Effector memory CD4-positive, alpha-beta T cell (primary cell): ENCODE measurements at places on chromosomes 16 and 17.

DNA sequence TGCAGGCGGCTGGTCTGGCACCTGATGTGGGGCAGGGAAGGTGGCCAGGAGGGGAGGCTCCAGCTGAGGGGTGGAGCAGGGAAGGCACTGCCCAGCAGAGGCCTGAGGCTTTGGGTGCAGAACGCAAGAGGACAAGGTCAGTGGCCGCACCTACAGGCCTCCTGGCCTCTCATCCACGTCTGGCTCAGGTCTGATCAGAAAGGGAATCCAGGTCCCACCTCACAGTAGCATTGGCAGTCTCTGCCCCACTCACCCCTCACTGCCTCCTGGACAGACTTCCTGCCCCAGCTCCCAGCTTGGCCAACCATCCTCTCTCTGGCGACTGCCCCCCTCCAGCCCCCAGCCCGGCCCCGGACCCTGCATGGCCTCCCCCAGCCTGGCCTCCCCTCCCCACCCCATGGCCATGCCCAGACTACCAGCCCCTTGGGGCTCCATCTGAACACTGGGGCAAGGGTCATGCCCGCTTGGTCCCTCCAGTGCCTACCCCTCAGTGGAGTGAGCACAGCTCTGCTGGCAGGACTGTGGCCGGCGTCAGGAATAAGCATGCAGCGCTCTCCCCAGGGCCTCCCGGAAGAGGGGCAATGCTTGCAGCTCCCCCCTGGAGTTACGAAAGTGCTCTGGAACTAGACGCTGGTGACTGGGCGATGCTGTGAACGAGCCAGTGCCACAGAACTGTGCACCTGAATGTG, 4.6 kb downstream of the UTS2R start:
- DNase-seq: no peak

DNA sequence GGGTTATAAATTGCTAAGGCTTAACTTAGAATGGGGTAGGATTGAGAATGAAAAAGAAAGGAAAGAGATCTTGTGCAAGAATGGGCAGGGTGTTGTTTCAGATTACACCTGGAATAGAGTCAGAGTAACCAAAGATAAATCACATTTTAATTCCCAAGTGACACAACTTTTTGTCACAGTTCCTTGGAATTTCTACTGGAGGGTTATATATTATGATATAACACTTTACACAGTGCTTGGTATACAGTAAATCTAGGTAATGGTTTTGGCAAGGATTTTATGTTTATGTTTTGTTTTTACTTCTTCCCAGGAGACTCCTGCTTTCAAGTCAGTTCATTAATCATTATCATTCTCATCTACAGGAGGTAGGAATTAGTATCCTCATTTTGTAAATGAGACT, 115.7 kb upstream of the KCNJ16 start:
- DNase-seq: no peak

- DNase-seq: no peak
These were observed 110.3 kb upstream of the RBL2 start for GRCh38 chr16:53323924-53324323.

DNA sequence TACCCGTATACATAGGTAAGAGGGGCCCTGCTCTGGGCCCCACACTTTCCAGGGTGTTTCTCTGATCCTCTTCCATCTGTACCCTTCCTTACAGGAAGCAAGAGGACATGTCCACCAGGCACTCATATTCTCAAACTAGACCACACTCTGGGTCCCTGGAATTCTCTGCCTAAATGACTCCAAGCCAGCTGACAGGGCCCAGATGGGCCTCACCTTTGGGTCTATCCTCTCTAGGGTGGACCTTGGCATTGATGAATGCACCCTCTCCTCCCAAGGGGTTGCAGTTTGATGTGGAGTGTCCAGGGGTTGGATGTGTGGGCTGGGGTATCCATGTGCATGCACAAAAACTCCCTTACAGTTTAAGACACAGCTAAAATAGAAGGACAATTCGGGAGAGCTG, 95.8 kb downstream of the ASIC2 start:
- no peak for DNase-seq

- DNase-seq: no peak
These were observed 32.3 kb upstream of the NUFIP2 start for GRCh38 chr17:29326023-29326813.

DNA sequence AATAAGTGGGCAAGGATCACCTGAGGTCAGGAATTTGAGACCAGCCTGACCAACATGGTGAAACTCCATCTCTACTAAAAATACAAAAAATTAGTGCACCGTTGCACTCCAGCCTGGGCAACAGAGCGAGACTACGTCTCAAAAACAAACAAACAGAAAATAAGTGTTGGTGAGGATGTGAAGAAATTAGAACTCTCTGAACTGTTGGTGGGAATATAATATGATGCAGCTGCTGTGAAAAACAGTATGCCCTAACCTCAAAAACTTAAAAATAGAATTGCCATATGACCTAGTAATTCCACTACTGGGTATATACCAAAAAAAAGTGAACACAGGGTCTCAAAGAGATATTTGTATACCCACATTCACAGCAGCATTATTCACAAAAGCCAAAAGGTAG, 26.1 kb downstream of the GLG1 start:
- no peak for DNase-seq

DNA sequence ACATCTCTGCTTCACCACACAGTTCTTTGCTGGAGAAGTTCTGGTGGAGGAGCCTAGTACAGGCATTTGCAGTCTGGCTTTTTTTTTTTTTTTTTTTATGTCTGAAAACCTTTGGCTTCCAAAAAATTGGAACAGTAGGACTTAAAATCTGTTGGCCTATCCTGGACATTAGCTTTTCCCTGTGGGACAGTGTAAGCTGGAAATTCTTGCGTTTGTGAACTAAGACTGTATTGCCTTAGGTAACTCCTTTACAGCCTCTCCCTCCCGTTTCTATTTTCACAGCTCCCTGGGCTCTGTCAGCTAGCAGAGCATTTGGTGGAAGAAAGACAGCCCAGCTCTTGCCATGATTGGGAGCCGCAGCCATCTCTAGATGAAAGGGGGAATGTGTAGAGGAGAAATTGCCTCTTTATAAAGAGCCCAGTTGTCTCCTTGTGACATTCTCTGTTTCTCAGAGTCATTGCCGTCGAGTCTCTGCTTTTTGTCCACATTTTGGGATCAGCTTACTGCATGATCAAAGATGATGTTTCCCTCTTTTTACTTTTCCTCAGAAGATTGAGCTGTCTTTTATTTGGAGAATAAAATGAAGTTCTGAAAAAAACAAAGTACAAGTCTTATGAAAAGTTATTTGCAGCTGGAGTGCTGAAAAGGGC, 227.5 kb downstream of the SPECC1 start:
- no peak for DNase-seq

- DNase-seq: peak; percentile 78
These were observed at the start of gene ACAP1 for GRCh38 chr17:7336240-7337175. Gene ACAP1, plus strand, starts transcription at chr17:7336529. Its CDS starts 206 bp downstream, at chr17:7336735.

- no peak for DNase-seq
These were observed 20.0 kb downstream of the ATP2A1 start for GRCh38 chr16:28898266-28898665.

- DNase-seq: no peak
These were observed 314.6 kb upstream of the C16orf82 start for GRCh38 chr16:26752166-26752565.

- no peak for DNase-seq
These were observed 34.1 kb downstream of the MEOX1 start for GRCh38 chr17:43627653-43628052.

- no peak for DNase-seq
These were observed 30.6 kb downstream of the IL21R start for GRCh38 chr16:27432558-27432957.

DNA sequence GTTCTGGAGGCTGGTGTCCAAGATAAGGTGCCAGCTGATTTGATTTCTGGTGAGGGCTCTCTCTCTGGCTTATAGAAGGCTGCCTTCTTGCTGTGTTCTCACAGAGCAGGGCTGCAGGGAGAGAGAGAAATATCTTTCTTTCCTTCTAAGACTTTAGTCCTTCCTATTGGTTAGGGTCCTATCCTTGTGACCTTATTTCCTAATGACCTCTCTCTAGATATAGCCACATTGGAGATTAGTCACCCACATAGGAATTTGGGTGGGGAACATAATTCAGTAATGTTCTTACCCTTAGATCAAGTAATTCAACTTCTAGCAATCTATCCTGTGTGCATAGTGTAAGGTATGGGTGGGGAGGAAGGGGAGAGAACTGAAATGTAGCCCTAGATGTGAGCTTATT, 18.0 kb upstream of the ABCA5 start:
- no peak for DNase-seq

- DNase-seq: no peak
These were observed 50.6 kb downstream of the MED13 start for GRCh38 chr17:62014526-62014925.

- DNase-seq: no peak
These were observed 791 bp upstream of the ZNF629 start for GRCh38 chr16:30787613-30788378.

GRCh38 chr16:51845586-51846305, 694.7 kb upstream of the SALL1 start:
- DNase-seq: no peak

DNA sequence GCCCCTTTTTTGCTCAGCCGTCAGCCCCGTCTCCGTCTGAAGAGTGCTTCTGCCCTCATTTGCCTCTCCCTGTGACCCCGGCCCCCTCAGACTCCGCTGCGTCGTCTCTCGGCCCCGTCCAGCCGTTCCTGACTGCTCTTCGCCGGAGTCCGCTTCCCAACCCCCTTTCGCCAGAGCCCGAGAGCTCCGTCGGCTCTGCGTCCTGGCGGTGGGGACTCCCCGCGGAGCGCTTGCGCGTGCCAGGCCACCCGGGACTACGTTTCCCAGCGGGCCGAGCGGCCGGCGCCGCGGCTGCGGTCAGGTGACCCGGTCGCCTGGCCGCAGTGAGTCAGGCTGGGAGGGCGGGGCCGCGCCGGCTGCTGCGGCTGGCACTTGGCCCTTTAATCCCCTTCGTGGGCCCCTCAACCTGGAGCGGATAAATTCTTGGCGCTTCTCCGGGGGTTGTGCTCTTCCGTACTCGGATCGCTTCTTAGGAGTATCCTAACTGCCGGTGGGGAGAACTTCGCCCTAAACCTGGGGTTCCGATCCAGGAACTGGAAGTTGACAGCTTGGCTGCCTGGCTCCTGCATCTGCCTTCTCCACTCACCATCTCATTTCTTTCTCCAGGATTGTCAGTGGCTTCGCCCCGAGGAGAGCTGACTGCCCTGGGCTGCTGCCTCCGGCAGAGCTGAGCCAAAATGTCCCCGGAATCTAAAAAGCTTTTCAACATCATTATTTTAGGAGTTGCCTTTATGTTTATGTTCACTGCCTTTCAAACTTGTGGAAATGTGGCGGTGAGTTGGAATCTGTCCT, at the start of gene MFSD11:
Gene MFSD11 (plus strand): TSS at position 444 of the 792 bp plus-strand sequence. CDS start 234 bp downstream, at position 678.
- DNase-seq: peak; percentile 90

GRCh38 chr16:89191033-89191900, 9.1 kb downstream of the SLC22A31 start:
- no peak for DNase-seq

DNA sequence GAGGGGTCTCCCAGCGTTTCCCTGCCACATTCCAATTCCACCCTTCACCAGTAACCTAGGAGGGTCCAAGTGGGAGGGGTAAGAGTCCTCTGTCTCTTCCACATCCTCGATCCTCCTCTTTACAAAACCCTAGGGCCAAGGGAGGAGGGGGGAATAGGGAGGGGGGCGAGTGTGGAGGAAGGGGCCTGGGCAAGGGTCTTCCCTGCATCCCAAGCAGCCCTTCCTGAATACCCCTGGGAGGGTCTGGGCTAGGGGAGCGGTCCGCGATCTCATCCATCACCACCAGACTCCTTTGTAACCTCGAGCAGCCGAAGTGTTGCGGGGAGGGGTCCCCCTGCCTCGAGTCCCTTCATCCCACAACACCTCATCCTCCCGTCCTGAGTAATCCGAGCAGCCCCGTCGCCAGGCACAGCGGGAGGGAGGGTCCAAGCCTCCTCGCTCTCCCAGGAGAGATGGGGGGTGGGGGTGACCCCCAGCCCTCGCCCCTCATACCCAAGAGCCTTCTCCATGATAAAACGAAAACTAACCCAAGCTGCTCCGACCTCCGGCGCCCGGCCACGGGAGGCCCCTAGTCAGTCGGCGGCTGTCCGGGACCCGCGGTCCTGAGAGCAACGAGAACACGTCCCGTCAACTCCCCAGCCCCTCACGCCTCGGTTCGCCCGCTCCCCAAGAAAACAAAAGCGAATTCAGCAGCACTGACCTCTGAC, 502 bp downstream of the SMPD3 start:
- DNase-seq: no peak

GRCh38 chr17:34365340-34365739, 2.3 kb upstream of the CCL1 start:
- DNase-seq: no peak

DNA sequence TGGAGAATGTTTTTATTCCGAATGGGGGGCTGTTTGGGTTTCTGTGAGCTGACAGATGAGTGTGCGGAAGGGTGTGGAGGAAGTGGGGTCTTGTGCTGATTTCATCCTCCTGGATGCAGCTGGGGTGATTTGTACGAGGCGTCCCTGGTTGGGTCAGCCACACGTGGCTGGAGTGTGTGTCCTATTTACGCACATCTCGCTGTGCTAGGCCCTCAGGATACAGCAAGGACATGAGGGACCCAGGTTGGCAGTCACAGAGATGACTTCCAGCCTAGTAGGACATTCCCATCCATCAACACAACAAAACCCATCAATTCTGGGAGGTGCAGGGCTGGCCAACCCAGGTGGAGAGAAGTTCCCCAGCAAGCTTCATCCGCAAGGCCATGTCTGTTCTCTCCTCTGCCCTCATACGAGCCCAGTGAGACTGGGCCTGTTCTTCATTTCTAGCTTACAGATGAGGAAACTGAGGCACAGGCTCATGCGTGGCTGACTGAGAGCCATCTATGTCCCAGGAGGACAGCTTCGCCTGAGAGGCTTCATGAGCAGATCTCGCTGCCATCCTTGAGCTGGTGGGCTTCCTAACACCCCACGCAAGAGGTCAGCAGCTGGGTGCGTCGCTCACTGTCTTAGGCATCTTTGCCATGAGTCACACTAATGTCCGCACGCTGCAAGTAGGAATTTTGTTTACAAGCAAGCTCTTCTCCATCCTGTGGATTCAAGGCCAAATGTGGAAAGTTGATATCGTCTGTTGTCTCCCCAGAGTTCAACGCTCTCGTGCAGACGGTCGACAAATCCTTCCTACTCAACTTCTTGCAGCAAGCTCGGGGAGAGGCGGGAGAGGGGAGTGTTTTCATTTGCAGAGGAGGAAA, 24.4 kb downstream of the IRF8 start:
- DNase-seq: no peak

GRCh38 chr17:77208217-77208808, 67.5 kb downstream of the SEC14L1 start:
- DNase-seq: no peak

GRCh38 chr17:48542698-48543106, 2.2 kb downstream of the HOXB2 start:
- no peak for DNase-seq

DNA sequence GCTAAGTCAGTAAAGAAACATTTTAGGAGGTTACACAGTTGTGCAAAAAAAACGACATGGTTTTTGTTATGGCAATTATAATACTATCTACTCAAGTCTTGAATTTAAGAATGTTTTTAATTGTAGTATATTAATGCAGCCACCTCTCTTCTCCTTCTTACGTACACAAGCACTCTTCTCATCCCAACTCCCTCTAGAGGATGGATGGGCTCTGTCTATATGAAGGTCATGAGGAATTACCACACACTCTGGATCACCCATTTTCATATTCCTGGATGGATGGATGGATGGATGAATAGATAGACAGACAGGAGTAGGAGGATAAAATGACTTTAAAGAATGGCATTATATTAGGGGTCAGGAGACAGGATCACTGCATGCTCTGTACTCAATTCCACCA, 120.0 kb downstream of the PHKB start:
- DNase-seq: no peak
